ENCODE measurements at places on chromosomes 1 and 21.

GRCh38 chr21:22421416-22422180 is 1423.4 kb downstream of the NCAM2 start:
- no peak for DNase-seq

GRCh38 chr1:33986390-33987095 is 122.7 kb downstream of the HMGB4 start:
- peak; percentile 74 for DNase-seq

- peak; percentile 89 for DNase-seq
Observed at GRCh38 chr1:21262293-21263051, 27.8 kb downstream of the ECE1 start.

DNA sequence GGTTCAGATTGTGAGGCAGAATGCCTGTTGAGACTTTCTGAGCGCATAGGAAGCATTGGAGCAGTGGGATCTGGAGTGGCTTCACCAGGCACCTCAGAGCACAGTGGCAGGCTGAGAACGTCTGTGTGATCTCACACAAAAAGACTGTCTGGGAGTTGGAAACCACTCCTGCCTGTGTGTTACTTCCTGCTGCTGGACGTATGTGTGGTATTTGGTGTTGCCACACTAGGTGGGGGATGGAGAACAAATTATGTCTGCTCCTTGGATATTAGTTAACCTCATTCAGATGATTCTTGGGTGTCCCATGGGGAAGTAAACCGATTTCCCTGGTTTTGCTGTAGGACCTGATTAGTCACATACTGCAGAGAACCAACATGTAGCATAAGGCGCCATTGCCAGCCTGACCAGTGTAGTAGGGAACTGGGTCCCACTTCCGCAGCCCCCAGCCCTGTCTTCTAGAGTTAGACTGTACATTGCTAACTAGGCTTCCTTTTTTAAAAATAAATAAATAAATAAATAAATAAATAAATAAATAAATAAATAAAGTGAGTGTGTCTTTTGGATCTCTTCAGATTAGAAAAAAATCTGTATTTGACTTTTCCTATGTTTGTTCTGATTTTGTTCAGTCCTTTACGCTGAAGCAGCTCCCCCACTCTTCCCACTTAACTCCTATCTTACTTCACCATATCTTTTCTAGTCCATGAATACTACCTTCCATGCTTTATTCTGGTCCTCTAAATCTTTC is 26.9 kb downstream of the UCK2 start:
- DNase-seq: peak; percentile 96

- DNase-seq: peak; percentile 91
Observed at GRCh38 chr1:78279051-78279450, 211.7 kb upstream of the PTGFR start.

DNA sequence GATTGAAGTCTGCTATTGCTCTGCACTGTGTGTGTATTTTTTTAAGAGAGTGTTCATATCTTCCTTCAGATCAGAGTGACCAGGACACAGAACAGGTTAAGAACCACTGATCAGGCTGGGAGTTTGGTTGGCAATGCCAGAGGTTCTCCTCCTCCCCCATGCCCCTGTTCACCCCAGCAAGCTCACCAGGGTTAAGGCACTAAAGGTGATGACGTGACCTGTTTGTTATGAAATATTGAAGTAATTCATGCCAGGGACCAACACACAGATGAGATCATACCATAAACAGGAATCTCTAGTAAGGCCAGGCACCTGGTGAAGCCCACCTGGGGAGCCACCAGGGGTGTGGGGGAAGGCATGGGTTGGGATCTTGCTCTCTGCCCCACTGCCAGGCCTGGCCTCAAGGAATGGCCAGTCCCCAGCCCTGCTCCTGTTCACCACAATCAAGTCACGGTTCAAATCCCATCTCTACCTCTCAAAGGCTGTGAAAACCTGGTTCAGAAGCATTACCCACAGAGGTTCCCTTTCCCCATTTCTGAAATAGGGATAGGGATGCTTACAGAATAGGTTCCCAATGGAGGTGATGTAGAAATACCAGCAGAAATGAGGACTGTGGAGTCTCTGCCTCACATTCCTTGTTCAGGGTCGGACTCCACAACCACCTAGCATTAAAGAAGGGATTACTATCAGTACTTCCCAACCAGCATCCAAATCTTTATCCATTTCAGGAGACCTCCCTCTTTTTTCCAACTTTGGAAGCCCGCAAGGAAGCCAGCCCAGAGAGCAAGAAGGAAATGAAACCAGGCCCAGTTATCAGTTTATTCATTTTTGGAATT is 2.4 kb downstream of the ID3 start:
- peak; percentile 59 for DNase-seq

- no peak for DNase-seq
Observed at GRCh38 chr1:17658837-17659236, 96.3 kb upstream of the ACTL8 start.

- DNase-seq: no peak
Observed at GRCh38 chr1:91792489-91793071, 93.4 kb downstream of the TGFBR3 start.

DNA sequence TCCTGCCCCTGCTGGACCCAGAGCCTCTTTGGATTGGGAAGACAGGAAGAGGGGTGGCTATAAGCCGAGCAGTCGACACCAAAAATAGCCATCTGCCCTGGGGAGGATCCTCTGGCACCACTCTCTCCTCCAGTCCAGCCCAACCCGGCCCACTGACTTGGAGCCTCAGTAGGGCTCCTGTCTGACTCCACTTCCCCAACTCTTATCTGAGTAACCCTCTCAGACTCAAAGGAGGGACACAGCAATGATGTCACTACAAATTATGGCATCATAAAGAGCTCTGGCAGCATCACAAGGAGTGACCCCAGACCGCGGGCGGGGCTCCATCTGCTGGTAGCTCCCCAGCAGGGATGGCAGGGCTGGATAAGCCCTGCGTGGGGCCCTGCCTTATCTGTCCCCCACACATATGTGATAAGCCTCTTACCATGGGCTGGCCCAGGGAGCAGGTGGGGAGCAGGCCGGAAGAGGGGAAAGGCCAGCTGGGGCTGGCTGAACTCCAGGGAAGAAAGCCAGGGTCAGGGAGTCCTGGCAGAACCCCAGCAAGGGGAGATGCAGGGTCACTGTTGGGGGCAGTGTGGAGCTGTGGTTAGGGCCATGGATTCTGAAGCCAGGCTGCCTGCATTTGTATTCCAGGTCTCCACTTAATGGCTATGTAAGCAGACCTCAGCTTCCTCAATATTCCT is 4.6 kb upstream of the SLC6A9 start:
- peak; percentile 23 for DNase-seq

GRCh38 chr1:36342426-36343185 is 19.2 kb upstream of the EVA1B start:
- peak; percentile 67 for DNase-seq

DNA sequence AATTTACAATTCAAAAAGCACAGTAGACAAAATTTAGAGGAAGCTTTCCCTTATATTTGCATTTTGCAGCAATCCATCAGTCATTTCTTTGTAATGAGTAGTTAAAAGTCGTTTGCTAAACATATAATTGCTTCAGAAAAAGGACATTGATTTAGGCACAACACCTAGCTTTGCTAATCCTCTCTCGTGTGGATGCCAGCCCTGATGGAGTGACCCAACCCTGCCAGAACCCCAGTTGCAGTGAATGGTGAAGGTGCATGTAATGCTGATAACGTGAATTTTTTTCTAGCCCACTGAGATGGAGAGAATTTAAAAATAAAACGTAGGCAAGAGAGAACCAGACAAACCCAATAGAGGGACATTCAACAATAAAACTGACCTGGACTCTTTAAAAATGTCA is 263.4 kb downstream of the GRIK1 start:
- no peak for DNase-seq
